CD4-positive, alpha-beta T cell treated with Interleukin-10 for 1 hour (primary cell): ENCODE measurements at places on chromosomes 16 and 17.

DNA sequence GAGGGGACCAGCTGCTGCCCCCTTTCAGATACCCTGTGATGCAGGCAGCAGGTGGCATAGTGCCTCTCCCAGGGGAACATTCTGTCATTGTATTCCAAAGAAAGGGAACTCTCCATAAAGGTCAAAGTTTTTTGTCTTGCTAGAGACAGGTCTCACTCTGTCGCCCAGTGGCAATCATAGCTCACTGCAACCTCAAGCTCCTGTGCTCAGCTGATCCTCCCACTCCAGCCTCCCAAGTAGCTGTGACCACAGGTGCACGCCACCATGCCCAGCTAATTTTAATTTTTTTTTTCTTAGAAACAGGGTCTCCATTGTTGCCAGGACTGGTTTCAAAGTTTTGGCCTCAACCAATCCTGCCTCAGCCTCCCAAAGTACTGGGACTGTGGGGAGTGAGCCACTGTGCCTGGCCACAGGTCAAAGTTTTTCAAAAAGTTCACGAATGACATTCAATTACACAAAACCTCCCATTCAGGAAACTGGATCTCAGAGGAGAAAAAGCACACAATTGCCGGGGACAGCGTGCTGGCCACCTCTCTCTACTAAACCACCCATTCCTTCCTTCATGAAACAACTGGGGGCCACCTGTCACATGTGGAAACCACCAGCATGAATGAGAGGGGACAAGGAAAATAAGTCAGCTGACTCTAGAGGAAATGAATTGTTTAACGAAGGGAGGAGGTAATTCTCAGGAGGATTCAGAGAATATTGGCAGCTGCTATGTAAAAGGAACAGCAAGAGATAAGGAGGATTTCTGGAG, 80.0 kb downstream of the MARCHF10 start:
- no peak for DNase-seq

- no peak for DNase-seq
These were observed 73.7 kb downstream of the ITFG1 start for GRCh38 chr16:47387026-47387734.

DNA sequence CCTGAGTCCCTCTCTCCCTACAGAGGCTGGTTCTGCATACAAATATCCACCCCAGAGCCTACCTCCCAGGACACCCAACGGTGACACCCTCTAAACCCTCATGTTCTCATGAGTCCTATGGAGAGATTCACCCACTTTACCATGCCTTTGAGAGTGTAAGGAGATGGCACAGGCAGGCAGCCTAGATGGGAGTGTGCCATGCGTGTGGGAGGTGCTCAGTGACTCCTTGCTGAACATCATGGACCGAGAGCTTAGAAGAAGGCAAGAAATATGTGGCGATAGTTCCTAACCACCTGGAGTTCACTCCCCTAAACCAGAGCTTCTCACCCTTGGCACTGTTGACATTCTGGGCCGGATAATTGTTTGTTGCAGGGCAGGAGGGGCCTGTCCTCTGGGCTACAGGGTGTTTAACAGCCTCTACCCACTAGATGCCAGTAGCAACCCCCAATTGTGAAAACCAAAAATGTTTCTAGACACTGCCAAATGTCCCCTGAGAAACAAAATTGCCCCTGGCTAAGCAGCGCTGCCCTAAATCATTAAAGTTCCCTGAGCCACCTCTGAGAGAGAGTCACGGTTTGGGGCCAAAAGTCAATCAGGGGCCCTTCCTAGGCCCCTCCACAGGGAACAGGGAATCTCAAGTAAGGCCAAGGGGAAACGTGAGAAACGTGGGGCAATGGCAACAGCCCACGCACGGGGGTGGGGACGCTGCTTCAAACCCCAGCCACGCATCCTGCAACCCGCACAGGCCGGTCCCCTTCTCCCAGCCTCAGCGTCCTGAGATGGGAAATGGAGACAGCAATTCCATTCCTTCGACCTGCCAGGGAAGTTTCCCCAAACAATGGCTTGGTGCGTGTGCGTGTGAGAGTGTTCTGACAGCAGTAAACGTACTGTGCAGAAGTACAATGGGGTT, 66.8 kb downstream of the C16orf78 start:
- DNase-seq: no peak

- DNase-seq: no peak
These were observed 617.7 kb upstream of the CDH11 start for GRCh38 chr16:65739518-65739917.

- DNase-seq: no peak
These were observed 3.2 kb downstream of the MPV17L start for GRCh38 chr16:15398618-15399316.

DNA sequence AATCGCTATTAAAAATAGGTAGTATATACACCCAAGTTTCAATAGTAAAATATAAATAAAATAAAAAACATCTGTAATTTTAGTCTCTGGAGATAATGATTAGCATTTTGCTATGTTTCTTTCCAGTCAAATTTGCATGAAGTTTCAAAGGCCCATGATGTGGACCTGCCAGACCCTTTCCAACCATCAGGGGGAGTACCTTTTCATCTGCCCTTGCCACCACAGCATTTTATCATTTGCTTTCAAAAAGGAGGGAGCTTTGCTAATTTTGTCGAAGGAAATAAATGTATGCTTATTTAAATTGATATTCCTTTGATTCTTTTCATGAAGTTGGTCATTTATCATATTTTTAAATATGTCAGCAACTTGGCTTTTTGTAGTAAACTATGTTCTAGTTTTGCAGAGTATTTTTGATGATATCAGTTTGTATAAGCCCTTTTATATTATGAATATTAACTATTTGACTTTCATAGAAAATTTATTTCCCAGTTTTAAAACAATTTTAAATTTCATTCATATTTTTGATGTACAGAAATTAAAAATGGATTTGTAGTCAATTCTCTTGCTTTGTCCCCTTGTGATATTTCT, 115.2 kb upstream of the NETO2 start:
- DNase-seq: peak; percentile 17

DNA sequence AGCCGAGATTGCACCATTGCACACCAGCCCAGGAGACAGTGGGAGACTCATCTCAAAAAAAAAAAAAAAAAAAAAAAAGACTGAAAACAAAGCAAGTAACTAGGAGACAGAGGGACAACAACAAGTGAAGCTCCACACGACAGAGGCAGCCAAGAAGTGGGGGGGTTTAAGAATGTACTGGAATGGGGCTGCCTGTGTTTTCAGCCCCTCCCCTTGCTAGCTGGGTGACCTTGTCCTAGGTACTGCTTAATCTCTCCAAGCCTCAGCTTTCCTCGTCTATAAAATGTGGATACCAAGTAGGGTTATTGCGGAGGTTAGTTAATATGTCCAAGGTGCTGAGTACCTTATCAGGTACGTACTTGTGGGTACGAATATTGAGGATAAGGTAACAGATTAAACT, 163.8 kb upstream of the CACNG5 start:
- peak; percentile 27 for DNase-seq

DNA sequence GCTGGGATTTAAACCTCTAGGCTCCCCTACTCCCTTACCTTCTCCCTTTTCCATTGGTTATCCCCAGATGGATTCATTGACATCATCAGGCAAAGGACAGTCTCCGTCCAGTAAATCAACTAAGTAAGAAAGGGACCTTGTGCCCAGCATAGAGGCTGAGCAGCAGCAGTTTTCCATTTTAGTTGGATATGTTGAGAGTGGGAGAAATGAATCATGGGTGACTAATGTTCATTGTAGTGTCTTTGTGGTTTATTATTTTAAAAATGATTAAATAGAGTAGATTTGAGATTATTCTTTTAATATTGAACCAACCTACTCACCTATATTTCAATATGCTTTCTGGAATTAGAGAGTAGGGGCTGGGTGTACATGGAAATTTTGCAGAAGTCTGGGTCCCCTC, 99.4 kb upstream of the CACNG3 start:
- no peak for DNase-seq

DNA sequence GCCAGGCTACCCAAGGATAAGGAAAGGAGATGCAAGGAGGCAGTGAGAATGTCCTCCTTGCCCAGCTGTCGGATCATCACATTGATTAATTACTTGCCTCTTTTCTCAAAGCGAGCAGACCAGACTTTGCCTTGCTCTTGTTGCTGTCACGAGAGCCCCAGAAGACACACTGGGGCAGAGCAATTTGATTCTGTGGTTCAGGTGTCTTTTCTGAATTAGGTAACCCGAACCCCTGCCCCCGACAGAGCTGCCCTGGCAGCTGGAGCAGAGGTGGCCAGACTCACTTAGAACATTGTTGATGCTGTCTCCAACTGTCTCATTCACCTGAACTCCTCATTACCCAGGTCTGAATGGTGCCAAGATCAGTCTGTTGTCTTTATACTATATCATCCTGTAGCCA, 34.3 kb downstream of the VAT1L start:
- no peak for DNase-seq

DNA sequence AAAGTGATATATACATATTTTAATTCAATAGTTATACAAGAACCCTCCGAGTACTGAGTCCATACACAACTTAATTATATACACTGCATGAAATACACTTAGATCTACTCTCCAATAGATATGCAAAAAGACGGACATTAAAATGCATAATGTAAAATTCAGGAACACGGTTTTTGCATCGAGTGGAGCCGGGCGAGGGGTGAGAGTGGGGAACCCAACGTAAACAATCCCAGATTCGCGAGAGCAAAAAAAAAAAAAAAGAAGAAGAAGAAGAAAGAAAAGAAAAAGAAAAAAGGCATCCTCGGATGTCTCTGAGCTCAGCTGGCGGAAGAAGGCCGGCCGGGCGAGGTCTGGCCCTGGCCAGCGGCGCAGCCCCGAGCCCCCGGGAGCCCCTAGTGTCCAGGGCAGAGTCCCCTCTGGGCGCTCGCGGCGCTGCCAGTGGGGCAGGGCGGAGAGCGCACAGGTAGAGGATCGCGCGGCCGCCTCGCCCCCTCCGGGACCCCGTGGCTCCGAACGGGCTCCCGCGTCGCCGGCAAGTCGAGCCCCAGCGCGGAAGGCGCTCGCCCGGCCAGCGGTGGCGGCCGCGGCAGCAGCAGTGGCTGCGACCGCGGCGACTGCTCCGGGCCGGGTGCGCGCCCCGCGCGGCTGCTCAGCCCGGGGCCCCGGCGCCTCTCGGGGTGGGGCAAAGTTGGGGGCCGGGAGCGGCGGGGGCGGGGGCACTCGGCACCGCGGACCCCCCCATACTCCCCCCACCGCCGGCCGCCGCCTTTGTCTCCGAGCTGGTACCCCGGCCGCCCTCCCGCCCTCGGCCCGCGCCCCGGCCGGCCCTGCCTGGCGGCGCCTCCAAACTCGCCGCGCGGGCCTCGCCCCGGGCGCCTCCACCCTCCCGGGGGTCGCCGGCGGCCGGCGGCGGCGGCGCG, 9.6 kb upstream of the ZFHX3 start:
- DNase-seq: no peak

GRCh38 chr16:79051313-79051712, 549.2 kb downstream of the MAF start:
- no peak for DNase-seq
